ENCODE measurements at places on chromosomes 2 and 18.
A peak's percentile ranks its signal among the peaks of the same experiment; 100 is the strongest.

DNA sequence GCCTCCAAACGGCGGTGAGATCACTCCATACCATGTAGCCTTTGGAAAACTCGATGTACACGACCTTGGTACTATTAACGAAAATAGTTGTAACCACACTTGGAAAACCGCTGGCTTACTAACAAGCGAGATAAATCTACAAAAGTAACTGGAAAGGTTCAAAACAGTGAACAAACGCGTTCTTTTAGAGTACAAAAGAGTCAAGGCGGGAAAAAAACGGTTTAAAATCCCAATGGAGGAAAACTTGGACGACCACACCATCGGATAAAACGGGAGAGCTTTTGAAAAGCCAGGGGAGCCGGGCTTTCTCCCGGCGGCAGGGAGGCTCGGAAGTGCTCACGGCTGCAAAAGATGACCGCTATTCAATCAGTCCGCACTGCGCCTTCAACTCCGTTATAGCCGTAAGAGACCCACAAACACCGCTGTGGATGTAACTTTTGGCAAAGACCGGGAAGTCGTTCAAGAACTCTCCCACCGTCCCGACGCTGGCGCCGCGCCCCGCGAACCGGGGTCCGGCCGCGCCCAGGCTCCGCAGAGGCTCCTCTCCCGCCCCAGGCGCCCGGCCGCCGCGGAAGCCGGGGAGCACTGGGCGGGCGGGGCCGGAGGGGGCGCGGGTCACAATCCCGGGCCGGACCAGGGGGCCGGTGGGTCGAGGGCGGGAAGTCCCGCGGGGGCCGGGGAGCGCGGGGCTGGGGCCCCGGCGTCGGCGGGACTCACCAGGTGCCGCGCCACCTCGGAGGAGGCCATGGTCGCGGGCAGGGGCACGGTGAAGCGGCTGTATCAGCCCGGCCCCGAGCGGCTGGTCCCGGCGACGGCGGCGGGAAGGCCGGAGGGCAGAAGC lies 465 bp downstream of the SEPTIN10 start:
- DNase-seq: peak; percentile 43

DNA sequence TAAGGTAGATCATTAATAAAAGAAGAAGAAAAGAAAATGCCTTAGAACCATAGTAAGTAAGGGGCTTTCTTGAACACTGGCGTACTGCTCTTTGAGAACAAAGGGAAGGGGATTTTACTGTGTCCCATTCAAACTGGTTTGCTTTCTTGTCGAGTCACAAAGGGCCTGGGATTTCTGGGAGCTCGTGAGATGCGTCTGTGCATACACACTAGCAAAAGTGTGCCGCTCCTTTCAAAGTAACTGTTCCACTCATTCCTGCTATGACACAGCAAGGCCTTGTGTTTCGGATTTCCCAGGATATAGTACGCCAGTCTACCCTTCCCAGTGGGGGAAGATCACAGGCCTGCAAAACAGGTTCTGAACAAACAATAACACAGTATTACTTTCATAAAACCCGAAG lies 93.0 kb downstream of the KCTD18 start:
- no peak for DNase-seq

DNA sequence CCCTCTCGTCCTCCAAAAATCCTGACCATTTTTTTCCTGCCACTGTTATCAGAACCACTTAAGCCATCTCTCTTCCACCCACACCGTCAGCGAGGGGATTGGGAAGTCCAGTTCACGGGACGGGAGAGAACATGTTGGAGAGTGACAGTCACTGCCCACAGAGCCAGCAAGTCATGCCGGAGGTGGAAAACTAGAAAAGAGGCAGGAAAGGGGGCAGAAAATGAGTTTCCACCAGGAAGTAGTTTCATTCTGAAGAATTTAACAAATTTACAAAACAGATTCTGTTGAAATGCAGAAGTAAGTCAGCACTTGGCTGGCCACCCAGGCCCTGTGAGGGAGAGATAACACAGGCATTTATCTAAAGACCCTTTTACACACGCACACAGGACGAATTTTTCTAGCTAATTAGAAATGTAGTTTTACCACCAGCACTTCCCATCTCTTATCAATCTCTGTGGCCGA lies 431.3 kb downstream of the TSN start:
- DNase-seq: peak; percentile 28

DNA sequence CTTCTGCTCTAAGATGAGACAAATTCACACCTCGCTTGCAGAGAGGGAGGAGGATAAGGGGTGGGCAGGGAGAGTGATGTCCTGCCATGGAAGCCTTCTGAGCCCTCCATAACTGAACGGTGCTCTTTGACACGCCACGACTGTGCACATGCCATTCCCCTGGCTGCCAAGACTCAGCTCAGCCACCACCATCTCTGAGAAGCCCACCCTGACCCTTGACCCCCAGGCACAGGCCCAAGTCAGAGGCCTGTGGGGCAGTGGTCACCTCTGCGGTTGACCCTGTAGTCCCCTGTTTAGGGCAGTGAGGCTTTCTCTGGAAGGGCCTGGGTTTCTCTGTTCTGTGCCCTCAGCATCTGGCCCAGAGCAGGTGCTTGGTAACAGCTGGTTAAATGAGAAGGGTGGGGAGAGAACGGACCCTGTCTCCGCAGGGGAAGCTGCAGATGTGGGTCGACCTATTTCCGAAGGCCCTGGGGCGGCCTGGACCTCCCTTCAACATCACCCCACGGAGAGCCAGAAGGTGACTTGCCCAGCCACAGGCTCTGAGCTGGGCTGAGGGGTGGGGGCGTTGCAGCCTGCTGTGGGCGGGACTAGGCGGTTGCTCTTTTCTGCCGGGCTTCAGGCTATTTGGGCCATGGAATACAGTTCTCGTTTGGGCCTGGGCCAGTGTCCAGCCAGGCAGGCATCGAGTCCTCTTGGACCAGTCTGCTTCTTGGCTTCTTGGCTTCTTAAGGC lies 215.1 kb downstream of the DYSF start:
- no peak for DNase-seq

GRCh38 chr2:224209555-224210285 lies 170.6 kb upstream of the SERPINE2 start:
- no peak for DNase-seq

DNA sequence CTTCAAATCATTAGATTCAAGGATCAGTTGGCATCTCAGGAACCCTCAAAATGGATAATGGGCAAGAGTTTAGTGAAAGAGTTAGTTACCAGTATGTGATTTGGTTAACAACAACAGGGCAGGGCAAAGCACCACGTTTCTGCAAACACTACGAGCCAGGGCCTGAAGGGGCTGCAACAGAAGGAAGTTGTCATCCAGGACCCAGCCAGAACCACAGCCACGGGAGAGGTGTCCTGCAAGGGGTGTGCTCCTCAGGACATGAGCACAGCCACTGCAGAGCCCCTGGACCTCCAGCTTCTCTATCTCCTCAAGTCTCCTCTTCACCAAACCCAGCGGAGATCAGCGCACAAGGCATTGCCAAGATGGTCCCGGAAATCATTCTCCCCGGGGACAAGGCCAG lies 173.3 kb upstream of the PIEZO2 start:
- no peak for DNase-seq

Measured in inflammatory macrophage treated with lipopolysaccharide for 4 hours (primary cell).